Brain (organoid and tissue), 16 donors: ENCODE measurements at places on chromosomes 2 and 18.
A peak's percentile ranks its signal among the peaks of the same experiment; 100 is the strongest.

DNA sequence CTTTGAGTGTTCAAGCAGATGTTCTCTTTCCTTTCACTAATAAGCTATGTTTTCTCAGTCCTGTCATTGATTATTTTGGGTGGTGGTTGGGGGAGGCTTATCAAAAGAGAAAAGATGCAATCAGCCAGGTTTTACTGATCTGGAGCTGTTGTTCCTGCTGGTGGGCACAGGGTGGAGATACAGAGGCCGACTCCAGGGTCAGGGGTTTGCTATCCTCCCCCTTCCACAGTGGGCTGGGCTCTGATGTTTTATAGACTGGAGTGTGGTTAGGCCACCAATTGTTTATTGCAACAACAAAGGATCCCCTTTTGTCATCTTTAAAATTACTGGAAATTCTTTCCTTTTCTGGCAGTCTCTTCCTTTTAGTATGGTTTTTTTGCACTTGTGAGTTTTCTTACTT is 120.5 kb downstream of the TANC1 start:
- DNase-seq: no peak

DNA sequence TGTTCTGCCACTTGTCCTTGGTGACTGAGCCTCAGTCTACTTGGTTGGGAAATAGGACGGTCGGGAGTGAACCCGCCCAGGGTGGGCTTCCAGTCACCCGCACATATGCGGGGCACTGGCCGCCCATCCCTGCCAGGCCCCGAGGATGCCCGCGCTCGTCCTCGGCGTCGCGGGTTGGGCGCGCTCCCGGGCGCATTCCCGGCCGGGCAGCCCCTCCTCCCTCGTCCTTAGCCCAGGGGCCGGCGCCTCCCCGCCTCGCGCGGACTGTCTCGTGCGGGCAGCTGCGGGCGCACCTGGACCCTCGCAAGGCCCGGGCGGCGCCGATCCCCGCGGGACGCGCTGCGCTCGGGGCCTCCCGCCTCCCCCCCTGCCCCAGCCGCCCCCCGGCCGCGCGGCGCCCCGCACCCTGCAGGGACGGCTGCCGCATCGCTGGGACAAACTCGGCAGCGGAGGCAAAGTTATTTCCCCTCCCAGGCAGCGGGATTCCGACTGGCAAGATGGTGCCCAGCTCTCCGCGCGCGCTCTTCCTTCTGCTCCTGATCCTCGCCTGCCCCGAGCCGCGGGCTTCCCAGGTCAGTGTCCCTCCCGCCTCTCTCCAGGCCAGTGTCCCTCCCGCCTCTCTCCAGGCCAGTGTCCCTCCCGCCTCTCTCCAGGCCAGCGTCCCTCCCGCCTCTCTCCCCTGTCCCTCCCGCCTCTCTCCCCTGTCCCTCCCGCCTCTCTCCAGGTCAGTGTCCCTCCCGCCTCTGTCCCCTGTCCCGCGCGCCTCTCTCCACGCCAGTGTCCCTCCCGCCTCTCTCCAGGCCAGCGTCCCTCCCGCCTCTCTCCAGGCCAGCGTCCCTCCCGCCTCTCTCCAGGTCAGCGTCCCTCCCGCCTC is at the start of gene FBLN7:
Gene FBLN7 (plus strand): TSS at position 227 of the 874 bp plus-strand sequence. CDS start 271 bp downstream, at position 498.
- DNase-seq: peak; percentile 36

- DNase-seq: no peak
Observed at GRCh38 chr2:44722026-44722625, 219.4 kb upstream of the SIX3 start.

DNA sequence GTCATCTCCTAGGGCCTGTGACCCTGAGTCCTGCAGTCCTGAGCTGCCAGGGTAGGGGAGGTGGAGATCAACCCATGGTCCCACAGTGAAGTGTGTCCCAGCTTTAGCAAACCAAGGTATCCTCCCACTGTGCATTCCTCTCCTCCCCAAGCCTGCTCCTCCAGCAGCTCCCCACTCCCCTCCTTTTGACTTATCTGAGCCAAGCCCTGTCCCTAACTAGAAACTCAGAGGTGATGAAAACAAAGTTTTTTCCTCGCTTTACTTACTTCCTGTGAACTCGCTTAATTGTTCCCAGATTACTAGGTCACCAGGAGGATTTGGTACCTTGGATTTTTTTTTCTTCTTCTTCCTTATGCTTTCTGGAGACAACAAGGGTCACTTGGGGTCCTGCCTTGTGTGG is 80.8 kb downstream of the EHD3 start:
- no peak for DNase-seq
